Dorsolateral prefrontal cortex (tissue), 122 donors: ENCODE measurements at places on chromosomes 16 and 17. TPM values are rescaled to one million over a fixed set of nuclear protein-coding genes. Genes with fewer than 3 reads are reported as not detected.

DEXI gene
- total RNA-seq, result 61.0 TPM

ESRP2 gene
- not detected for total RNA-seq

WFIKKN1 gene
- 4.4 TPM for total RNA-seq

DNA sequence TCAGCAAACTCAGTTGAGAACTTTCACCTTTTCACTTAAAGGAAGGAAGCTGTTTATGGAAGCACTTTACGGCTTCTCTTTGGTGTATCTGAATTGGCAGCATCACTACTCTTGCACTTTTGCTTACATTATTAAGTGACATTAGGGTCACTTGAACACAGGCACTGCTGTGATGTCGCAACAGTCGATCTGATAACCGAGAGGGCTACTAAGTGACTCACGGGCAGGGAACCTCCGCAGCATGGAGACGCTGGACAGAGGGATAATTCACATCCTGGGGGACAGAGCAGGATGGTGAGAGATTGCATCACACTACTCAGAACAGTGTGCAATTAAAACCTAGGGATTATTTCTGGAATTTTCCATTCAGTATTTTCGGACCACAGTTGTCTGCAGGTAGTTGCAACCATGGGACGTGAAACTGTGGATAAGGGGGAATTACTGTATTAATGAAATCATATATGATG, 56.5 kb downstream of the DNAH2 start:
- DNase-seq, result no peak

DNA sequence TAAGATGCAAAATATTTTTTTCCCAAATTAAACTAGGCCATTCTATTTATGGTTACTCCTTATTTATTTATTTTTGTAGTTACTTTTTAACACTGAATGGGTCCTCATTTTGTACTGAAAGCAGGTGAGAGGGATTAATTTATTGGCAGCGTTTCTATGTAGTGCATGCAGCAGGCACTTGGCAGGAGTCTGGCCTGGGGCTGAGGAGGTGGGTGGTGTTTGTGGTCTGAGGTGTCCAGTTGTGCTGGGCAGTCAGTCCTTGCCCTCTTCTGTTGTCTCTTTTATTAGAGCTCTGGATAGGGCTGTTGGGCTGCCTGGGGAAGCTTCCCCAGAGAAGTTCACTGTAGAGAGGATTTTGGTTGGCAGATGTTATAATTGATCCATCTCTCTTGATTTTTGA, 12.7 kb downstream of the SEC14L1 start:
- DNase-seq, result no peak

- no peak for DNase-seq
These were observed 5.5 kb downstream of the SHISA9 start for GRCh38 chr16:12906765-12907516.

GRCh38 chr16:87698241-87698640, 67.5 kb downstream of the KLHDC4 start:
- no peak for DNase-seq

GRCh38 chr16:72138064-72138572, 33.8 kb downstream of the PMFBP1 start:
- no peak for DNase-seq

GRCh38 chr16:23557779-23558702, 514 bp downstream of the UBFD1 start:
- DNase-seq, result peak; percentile 33

DNA sequence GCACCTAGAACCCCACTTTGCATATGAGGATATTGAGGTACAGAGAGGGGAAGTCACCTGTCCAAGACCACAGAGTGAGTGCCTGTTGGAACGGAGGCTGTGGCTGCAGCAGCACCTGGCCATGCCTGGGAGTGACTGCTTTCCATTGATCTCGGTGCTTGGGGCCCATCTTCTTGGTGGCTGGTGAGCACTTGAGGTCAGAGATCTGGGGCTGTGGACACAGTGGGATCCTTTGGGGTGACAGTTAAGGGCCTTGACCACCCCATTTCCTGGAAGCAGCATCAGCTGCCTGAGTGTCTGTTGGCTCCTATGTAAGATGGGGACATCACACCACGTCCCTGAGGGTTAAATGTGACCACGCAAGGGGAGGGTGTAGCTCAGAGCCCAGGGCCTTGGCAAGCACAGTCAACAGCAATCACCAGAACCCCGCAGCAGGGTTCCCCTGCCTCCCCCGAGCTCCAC, 111.7 kb downstream of the IRF8 start:
- DNase-seq, result no peak

DNA sequence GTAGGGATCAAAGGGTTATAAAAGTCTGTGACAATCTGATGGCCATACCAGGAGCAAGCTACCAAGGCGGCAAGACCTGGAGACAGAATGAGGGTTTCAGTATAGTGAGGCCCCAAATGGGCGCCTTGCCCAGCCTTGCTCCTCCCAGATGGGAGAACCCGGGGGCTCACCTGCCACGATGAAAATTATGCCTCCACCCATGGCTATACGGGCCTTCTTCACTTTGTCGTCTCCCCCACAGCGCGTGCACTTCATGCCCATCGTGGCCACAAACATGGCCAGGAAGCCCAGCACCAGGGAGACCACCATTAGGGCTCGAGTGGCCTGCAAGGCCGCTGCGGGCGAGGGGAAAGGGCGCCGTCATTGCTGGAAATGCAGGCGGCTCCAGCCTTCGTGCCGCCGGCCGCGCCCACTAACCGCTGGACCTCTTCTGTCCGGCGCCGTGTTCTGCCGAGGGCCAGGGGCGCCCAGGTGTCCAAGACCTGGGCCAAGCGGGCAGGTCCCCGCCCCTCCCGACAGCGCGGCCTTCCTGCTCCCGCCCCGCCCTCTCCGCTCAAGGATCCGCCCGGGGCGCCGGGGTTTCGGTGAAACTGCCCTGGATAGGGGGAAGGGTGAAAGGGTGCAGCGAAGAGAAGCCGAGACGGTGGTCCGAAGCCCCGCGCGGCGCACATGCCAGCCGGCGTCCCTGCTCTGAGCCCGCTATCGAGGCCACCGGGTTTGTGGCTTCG, 1.5 kb downstream of the CLDN7 start:
- DNase-seq, result no peak

- no peak for DNase-seq
These were observed 3.1 kb downstream of the PPP1R1B start for GRCh38 chr17:39629898-39630297.
